GM13976 (cell line): ENCODE measurements at places on chromosomes 7 and 10.

DNA sequence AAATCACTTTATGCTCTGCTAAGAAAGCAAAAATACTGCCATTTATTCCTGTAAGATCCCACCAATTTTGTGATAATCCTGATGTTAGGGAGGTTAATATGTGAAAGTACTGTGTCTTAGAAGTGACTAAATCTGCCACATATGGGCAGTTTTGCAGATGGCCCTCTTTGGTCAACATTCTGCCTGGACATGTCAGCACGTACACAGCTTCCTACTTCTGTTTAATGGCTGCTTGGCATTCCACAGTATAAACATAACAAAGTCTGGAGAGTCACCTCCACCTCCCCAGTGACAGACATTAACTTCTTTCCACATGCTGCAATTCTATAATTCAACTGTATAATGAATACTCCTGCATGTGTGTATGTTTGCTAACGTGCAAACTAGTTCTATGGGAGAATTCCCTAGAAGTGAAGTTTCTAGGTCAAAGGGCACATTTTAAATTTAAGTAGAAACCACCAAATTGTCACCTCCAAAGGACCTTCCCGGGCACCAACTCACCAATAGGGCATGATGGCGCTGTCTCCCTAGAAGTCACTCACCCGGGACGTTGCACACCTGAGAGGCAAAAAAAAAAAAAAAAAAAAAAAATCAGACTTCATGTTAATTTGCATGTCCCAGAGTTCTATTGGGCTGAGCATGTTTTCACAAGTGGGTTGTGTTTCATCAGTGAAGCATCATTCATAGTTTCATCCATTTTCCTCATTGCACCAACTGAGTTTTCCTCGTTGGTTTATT lies 38.9 kb downstream of the MKI67 start:
- no peak for DNase-seq

- no peak for DNase-seq
Measured at GRCh38 chr10:124611738-124612137, 132.4 kb downstream of the FAM53B start.

GRCh38 chr7:76318488-76319353 lies 16.2 kb downstream of the HSPB1 start:
- peak; percentile 84 for DNase-seq

DNA sequence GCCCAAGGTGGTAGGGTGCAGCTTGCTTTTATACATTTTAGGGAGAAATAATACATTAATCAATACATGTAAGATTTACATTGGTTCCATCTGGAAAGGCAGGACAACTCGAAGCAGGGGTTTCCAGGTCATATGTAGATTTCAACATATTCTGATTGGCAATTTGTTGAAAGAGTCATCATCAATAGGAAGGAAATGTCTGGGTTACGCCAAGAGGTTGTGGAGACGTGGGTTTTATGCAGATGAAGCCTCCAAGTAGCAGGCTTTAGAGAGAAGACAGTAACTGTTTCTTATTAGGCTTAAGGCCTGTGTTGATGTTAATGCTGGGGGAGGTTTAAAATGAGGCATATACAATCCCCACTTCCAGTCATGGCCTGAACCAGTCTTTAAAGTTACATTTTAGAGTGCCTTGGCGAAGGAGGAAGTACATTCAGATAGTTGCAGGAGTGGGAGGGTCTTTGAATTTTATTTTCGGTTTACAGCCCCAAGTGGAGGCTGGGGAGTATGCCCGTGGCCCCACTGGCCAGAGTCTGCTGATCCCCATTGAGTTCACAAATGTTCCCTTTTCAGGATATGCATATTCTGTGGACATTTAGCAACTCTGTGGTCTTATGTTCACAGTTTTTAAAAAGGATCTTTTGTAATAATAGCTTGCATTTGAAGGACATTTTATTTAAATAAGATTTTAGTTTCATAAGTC lies 166.0 kb upstream of the GDF10 start:
- DNase-seq: no peak
